ENCODE measurements at places on chromosomes 6 and 20. TPM values are rescaled to one million over a fixed set of nuclear protein-coding genes. Genes with fewer than 3 reads are reported as not detected.

Gene KCNG1
- total RNA-seq = not detected

Gene COL11A2
- total RNA-seq = 0.77 TPM

Gene GSTA2
- not detected for total RNA-seq

Gene GPR63
- 3.3 TPM for total RNA-seq

Gene BPIFB3
- not detected for total RNA-seq

Gene LAMA5
- total RNA-seq = 0.99 TPM

Gene TENT5A
- total RNA-seq = 3.7 TPM

Gene PAK5
- total RNA-seq = not detected

Gene SLC24A3
- total RNA-seq = not detected

Gene TMEM63B
- 11.6 TPM for total RNA-seq

Gene BCAS1
- not detected for total RNA-seq

Gene CNBD2
- 7.8 TPM for total RNA-seq

Gene BMP7
- not detected for total RNA-seq

- DNase-seq = no peak
Observed at GRCh38 chr6:156595476-156595875, 181.7 kb upstream of the ARID1B start.

DNA sequence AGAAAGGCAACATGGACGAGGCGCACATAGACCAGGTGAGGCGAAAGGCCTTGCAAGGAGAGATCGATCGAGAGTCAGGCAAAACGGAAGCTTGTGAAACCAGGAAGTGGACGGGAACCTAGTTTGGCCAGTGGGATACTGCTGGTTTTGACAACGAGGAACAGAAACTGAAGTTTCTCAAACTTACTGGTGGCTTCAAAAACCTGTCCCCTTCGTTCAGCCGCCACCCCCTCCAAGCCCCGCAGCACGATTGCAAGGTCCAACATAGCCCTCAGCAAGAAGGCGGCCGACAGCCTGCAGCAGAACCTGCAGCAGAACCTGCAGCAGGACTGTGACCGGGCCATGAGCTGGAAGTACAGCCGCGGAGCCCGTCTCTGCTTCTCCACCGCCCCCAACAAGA, 238.0 kb downstream of the KHDC1L start:
- DNase-seq = no peak

GRCh38 chr6:147095316-147095715, 108.9 kb upstream of the STXBP5 start:
- no peak for DNase-seq

DNA sequence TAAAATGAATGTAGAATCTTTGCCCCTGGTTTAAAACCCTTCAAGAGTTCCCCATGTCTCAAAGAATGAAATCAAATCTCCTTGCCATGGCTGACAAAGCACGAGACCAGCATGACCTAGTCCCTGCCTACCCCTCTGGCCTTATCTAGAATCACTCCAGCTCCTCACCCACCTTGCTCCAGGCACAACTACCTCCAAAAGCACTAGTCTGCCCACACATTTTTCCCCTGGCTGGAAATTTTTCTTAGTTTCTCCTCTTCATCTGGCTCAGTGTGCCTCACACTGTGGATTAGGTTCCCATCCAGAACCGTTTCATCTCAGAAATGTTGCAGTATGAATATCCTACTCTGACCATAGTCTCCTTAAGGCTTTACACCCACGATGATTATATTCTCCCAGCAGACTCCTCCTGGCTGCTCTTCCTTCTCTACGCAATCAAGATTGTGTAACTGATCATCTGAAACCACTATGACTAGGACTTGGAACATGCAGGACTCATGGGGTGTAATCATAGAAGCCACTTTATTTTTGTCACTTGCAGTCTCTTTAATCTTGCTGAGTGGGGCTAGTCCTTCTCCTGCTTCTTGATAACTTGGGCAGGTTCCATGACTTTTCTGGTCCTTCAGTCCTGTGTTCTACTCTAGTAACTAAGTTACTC, 7.8 kb upstream of the MRS2 start:
- DNase-seq = no peak

DNA sequence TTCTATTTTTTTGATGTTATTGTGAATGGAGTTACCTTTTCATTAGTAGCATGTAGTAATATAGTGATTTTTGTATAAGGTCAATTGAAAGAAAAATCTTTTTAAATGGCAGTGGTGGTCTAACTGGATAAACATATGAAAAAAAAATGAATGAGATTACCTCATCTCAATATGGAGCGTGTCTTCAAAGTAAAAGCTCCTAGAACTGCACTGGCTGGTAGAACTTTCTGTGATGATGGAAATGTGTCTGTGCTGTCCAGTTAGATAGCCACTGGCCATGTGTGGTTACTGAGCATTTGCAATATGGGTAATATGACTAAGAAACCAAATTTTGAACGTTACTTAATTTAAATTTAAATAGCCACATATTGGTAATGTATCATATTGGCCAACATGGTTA, 44.1 kb downstream of the MRAP2 start:
- no peak for DNase-seq

DNA sequence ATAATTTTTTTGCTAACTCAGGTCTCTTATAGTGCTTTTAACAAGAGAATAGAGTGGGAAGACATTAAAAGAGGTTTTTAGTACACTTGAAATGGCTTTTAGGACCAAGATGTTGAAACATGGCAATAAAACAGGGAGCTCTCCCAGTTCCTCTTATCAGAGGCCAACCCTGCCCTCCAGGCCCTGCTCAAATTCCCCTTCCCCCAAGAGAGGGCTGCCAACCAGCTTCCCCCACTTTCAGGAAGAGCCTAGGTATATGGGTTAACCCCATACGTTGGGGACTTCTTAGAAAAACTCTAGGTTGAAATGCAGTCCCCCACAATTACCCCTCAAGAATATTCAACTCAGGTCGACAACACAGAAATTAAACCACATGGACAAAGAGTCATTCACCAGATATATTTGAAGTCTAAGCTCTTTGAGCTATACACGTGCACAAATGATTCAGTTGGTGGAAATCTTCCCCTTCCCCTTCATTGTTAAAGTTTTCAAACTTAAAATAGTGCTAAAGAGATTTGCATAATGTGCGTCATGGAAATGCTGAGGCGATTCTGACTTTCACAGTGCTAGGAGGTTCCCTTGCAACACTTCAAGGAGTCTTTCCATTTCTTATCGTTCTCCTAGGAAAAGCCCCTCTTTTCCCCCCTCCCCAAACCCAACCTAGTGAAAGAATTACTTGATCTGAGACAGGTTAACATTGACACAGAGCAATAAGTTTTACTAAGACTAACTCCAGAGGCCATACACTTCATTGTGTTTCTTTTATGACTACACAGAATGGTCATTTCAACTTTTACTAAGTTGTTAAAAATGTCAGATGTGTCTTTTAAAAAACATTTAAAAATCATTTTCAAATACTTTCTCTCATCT, 49.8 kb upstream of the ENPP5 start:
- DNase-seq = no peak

DNA sequence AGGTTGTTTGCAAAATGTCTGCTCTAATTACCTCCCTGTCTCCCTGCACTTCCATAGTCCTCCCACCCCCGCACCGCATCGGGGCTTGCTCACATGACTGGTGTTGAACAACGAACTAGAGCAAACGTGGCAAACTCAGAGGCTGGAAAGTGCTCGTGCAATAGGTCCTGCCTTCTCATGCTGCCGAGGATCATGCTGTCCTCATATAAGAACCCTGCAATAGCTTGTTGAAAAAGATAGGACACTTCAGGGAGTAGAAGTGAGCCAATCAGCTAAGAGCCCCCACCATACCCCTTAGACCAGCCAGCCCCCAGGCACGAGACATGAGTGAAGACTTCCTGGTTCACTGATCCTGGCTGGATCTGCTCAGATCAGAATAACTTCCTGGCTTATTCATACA, 219.2 kb downstream of the C6orf118 start:
- DNase-seq = no peak

- DNase-seq = no peak
Observed at GRCh38 chr6:39634646-39635341, 90.4 kb downstream of the KIF6 start.

- no peak for DNase-seq
Observed at GRCh38 chr6:34556031-34556471, at the start of gene SPDEF. SPDEF (minus strand) TSS chr6:34556329; CDS start chr6:34544455, 11,874 bp downstream.

- peak; percentile 81 for DNase-seq
Observed at GRCh38 chr6:42901538-42901957, 14.3 kb upstream of the PTCRA start.

DNA sequence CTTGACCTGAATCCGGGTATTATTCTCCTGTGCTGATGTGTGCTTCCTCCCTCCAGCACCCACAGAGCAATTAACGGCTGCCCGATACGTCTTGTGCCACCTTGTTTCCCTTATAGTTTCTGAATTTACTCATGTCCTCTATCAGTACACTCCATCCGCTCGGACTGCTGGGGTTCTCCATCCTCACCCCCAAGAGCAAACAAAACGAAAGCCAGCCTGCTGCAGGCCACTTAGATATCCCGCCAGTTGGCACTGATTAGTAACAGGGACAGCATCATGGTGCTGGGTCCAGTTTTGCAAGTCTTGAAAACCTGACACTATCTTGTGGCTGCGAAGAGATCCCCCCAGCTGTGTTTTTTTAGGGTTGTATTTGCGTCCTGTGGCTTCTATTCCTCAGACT, 71.8 kb downstream of the SSR1 start:
- no peak for DNase-seq

- no peak for DNase-seq
Observed at GRCh38 chr6:34031625-34032383, 114.1 kb downstream of the GRM4 start.

DNA sequence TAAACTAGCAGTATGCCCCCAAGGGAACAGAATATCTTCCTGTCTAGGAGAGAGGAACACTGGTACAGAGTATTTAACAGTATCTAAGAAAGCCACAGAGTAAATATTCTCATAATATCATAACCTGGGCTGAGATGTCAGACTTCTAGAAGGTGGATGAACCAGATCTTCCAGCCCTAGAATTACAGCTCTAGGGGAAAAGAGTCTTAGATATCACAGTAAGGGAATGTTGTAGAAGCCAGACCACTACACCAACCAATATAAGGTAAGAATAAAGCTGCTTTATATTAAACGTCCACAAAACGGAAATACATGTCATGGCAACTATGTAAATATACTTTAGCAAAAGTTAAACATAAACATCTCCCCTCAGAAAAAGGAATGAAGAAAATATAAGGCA, 12.4 kb downstream of the SERINC1 start:
- no peak for DNase-seq

- no peak for DNase-seq
Observed at GRCh38 chr6:166603043-166603690, 16.7 kb upstream of the RAMACL start.

DNA sequence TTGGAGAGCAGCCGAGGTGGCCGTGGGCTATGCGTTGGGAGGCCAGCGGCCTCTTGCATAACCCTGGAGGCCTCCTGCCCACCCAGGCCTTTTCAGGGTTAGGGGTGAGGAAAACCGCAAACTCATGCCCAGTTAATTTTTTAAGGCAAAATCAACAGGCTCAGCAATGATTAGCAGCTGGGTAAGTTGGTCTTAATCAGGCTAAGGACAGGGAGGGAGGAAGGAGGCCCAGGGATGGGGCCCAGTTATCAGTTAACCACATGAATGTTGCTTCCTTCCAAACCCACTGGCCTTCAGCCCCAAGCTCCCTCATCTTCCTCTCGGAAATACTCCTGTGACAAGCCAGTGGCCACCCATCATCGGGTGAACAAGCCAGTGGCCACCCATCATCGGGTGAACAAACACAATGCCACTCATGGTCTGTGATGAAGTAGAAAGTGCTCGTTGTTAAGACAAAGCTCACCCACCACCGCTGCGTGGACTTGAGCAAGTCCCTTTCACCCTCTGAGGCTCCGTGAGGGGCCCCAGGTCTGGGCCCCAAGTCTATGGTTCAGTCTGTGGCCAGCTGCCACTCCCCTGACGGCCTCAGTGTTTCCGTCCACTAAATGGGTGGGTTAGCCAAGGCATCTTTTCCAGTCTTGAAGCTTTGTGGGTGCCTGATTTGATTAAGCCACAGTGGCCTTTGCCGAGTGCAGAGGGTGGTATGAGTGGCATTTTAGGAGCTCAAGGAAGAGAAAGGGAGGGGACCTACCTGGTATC, 39.4 kb downstream of the HNF4A start:
- no peak for DNase-seq

GRCh38 chr6:135577059-135577538, 79.6 kb upstream of the AHI1 start:
- DNase-seq = no peak

GRCh38 chr6:100175814-100176310, 181.8 kb upstream of the MCHR2 start:
- no peak for DNase-seq

DNA sequence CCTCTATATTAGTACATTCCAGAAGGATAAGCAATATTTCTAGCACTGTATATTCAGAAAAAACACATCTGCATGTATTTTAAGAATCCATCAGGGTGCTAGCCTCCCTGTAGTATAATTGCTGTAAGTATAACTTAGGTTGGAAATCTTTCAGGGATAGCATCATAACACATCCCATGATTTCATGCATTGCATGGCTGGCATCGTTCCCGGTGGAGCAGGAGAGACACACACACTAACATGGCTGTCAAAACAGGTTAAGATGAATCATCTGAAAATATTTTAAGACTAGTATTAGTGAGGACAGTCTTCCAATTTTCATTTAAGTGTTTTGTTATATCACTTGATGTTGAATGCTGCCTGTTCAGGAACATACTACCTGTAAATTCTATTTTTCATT, 32.1 kb upstream of the CENPW start:
- no peak for DNase-seq

GRCh38 chr20:12203399-12203798, 285.7 kb downstream of the BTBD3 start:
- no peak for DNase-seq

- no peak for DNase-seq
Observed at GRCh38 chr20:1332749-1333300, 3.9 kb upstream of the SDCBP2 start.

- DNase-seq = no peak
Observed at GRCh38 chr6:125188037-125188436, 34.5 kb downstream of the TPD52L1 start.

- DNase-seq = no peak
Observed at GRCh38 chr6:50362706-50363105, 313.0 kb upstream of the DEFB112 start.

DNA sequence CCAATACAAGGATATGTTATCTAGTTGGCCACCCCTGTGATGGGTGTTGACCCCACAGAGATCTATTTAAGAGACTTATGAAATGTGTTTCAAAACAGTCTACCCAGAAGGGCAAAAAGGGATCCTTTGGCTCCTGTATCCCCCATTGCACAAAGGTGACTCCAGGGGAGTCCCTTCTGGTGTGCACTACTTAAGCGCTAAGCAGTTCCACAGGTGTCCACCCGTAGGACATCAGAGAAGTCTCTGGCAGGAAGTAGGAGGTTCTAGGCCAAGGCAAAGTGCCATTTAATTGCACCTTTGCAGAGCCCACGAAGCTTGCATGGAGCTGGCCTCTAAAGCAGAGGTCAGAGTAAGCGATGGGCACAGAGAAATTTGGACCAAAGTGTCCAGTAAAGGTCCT, 147.7 kb downstream of the MRPL14 start:
- no peak for DNase-seq

GRCh38 chr6:118843685-118844390, 50.1 kb upstream of the ASF1A start:
- no peak for DNase-seq

GRCh38 chr20:39873286-39873685, 815.8 kb downstream of the MAFB start:
- no peak for DNase-seq
